KG1 (cell line): ENCODE measurements at places on chromosomes 12 and 14.

GRCh38 chr12:107465625-107466024 lies 220.0 kb upstream of the PWP1 start:
- DNase-seq = no peak

DNA sequence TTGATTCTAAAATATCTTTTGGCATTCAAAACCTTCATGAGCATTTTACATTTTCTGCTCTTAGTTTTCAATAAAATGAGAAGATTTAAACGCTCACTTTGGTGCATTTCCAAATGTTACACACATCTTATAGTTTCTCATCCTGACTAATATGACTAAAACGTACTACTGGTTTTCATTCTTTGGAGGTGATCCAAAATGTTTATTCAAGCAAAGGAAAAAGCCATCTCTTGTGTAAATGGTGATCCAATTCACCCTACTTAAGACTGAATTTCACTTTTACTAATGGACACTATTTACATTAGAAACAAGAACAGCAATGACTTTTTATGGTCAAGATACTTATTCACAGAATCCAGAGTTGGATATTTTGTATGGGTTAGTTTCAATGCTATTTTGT lies 86.6 kb downstream of the KITLG start:
- no peak for DNase-seq

DNA sequence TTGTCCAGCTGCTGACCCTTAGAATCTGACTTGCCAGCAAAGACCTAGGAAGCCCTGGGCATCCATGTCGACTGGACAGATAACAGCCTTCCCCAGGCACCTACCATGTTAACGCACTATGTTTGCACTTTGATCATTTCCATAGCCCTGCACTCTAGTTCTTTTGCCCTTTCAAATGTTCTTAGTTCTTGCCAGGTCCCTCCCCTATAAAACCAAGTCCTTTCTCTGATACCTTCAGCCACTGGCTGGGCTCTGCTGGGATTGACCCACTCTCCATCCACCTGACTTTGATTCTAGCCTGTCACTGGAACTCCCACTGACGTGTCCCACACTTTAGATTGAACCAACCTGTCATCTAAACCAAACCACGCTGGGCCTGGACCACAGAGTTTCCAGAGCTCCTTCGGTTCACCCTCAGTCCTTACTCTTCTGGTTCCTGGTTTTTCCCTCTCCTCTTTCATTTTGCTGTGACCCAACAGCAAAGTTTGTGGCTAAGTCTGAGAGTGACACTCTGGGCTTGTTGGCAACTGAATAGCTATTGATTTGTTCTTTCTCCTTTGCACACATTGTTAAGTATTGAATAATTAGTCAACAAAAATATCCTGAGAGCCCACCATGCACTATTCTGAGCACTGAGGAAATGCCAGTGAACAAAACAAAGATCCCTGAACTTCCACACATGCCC lies 51.8 kb upstream of the STK38L start:
- DNase-seq = no peak

GRCh38 chr12:21659383-21659782 lies 1.7 kb upstream of the LDHB start:
- DNase-seq = no peak

DNA sequence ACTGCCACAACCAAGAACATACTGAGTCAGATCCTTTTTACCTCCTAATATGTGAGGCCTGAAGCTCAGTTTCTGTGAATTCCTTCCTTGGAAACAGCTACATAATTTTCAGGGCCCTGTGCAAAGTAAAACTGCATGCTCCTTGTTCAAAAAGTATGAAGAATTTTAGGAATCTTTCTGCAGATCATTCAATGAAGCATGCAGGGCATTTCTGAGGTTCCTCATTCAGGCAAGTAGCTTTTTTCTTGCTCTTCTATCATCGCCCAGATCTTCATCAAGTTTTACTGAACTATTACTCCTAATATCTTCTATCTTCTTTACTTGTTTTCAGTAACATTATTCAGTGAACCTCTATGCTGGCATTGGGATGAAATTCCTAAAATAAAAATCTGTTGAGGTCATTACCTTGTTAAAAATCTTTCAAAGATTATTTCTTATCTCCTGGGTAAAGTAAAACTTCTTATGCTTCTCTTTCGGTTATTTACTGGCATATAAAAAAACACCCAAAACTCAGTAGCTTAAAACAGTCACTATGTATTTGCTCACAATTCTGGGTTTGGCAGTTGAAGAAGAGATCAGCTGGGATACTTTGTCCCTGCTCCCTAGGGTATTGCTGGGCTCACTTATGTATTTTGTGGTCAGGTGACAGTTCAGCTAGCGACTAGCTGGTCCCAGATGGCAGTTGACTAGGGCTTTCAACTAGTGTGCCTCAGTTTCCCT lies 42.6 kb upstream of the KRR1 start:
- DNase-seq = no peak

GRCh38 chr14:95906591-95906990 lies 30.0 kb downstream of the TUNAR start:
- no peak for DNase-seq

GRCh38 chr14:84006643-84007155 lies 1523.2 kb upstream of the FLRT2 start:
- DNase-seq = no peak
